ENCODE measurements at places on chromosomes 5 and 9.

GRCh38 chr9:81717747-81718077, 28.4 kb upstream of the TLE1 start:
- DNase-seq: no peak

- no peak for DNase-seq
Observed at GRCh38 chr5:53389093-53389492, 91.3 kb upstream of the FST start.

- no peak for DNase-seq
Observed at GRCh38 chr5:33539212-33539611, 98.4 kb downstream of the TARS1 start.

DNA sequence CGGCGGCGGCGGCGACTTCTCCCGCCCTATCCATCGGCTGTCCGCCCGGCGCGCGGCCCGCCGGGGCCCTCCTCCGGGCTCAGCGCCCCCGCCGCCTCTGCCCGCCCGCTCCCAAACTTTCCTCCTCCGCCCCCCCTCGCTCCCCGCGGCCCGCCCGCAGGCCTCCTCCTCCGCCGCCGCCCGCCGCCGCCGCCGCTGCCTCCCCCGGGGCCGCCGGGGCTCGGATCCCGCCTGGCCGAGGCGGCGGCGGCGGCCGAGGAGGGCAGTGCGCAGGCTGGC, 460 bp upstream of the PBX3 start:
- DNase-seq: no peak

- no peak for DNase-seq
Observed at GRCh38 chr9:130626249-130626996, 38.0 kb upstream of the PRDM12 start.

- DNase-seq: no peak
Observed at GRCh38 chr5:109035436-109035835, 287.7 kb downstream of the FER start.

DNA sequence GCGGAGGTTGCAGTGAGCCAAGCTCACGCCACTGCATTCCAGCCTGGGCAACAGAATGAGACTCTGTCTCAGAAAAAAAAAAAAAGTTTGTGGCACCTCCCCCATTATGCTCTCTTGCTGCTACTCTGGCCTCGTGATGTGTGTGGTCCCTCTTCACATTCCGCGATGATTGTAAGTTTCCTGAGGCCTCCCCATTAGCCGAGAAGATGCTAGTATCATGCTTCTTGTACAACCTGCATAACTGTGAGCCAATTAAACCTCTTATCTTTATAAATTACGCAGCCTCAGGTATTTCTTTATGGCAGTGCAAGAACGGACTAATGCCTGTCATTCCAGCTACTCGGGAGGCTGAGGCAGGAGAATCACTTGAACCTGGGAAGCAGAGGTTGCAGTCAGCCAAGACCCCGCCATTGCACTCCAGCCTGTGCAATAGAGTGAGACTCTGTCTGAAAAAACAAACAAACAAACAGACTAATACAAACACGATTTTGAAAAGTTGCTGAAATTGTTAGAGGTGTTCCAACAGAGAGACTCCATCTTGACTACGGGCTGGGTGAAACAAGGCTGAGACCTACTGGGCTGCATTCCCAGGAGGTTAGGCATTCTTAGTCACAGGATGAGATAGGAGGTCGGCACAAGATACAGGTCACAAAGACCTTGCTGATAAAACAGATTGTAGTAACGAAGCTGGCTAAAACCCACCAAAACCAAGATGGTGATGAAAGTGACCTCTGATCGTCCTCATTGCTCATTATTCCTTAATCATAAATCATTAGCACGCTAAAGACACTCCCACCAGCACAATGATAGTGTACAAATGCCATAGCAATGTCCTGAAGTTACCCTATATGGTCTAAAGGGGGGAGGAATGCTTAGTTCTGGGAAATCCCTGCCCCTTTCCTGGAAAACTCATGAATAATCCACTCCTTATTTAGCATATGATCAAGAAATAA, 8.3 kb upstream of the AFF4 start:
- no peak for DNase-seq

GRCh38 chr5:62589504-62589903, 10.9 kb downstream of the LRRC70 start:
- DNase-seq: no peak

DNA sequence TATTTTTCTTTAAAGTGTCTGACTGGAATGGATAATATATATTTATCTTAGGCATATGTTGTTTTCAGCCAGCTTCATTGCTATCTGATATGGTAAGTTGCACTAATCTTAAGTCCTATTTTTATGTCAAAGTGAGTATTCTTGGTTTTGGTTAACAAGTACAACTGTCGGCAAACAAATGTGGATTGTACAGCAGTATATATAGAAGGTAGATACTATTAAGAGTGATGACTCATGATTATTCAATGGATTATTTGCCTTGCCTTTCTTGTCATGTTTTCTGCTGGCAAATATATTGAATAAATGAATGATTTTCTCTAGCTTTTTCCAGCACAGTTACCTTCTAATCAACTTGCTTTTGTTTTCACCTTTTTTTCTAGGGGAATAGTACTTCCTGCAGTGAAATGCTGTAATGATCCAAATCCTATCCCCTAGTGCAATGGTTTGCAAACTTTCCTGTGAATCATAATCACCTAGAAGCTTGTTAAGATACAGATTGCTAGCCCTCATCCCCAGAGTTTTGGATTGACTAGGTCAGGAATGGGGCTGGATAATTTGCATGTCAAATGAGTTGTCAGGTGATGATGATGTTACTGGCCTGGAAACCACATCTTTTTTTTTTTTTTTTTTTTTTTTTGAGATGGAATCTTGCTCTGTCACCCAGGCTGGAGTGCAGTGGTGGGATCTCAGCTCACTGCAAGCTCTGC, 60.8 kb upstream of the ARRDC3 start:
- DNase-seq: no peak

DNA sequence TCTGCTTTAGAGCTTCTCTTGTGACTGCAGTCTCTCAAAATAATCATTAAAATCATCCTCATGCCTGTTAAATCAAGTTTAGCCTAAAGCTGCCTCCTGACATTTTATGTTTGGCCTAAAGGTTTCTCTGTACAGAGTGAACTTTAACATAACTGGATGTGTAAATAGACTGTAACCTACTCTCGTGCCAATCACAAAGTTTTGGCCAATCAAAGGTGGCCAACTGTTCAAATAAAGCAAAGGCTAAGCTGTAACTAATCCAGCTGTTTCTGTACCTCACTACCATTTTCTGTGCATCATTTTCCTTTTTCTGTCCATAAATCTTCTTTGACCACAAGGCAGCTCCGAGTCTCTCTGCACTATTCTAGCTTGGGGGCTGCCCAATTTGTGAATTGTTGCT, 86.2 kb downstream of the GCNT1 start:
- DNase-seq: no peak

- no peak for DNase-seq
Observed at GRCh38 chr5:423626-424261, 19.2 kb upstream of the EXOC3 start.

- DNase-seq: peak; percentile 77
Observed at GRCh38 chr5:77076961-77077828, 9.9 kb downstream of the ZBED3 start.

Data from hematopoietic multipotent progenitor cell (in vitro differentiated cells).